NCI-H524 treated with DMSO at 0.1 percent for 48 hours (cell line): ENCODE measurements at places on chromosomes 7 and 10.

- no peak for DNase-seq
Observed at GRCh38 chr10:49278497-49278981, 20.4 kb upstream of the C10orf71 start.

DNA sequence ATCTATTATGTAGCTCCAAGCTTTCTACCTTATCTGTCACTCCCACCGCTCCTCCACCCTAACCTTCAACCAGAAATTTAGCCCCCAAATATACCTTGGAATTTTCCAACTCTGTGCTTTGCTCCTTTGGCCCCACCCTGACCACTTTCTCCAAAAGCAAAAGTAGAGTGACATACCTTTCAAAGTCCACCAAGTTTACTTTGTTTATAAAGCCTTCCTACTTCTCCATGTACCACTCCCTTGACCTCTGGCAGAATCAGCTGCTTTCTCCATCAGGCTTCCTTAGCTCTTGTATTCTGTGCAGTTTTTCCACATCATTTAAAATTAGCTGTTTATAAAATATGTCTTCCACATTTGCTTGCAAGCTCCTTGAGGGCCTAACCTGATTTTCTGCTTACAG is 40.9 kb upstream of the RSBN1L start:
- DNase-seq = no peak

GRCh38 chr10:50788951-50789945 is 49.5 kb downstream of the ASAH2B start:
- peak; percentile 26 for DNase-seq

DNA sequence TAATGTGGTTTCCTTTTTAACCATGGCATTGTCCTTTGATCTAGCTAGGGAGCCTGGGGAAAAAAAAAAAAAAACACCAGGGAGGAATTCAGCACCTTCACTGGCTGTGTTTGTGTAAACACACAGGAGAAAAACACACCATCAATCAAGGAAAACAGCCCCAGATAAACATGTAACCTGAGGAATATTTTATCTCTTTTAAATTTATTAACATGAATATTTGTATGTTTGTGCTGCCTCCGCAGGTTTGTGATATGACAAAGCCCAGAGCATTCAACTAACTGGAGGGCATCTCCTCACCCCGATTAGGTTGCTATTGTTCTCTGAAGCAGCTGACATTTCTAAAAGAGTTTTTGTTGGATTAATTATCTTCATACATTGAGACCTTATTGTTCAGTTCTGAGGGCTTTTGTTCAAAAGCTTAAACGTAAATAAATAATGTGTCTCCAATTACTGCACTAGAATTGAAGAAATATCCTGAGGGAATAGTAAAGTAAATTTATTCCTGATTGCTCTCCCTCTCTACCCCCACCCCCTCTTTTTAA is 89.4 kb upstream of the SEMA3E start:
- DNase-seq = no peak

DNA sequence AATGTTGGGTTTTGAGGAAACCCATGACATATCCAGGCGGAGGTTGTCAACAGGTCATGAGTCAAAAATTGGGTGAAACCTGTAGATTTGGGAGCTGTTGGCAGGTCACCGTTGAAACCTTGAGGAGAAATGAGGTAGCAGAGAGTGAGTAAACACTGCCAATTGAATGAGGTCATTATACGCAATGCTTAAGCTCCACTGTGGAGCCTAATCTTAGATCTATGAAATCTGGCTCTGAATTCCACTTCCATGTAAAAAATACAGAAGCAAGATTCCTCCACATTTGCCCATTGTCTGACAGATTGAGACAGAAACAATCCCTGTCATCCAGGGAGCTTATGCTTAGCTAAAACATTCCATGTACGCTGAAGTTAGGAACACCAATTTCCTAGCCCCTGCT is 76.0 kb upstream of the IL6 start:
- no peak for DNase-seq

DNA sequence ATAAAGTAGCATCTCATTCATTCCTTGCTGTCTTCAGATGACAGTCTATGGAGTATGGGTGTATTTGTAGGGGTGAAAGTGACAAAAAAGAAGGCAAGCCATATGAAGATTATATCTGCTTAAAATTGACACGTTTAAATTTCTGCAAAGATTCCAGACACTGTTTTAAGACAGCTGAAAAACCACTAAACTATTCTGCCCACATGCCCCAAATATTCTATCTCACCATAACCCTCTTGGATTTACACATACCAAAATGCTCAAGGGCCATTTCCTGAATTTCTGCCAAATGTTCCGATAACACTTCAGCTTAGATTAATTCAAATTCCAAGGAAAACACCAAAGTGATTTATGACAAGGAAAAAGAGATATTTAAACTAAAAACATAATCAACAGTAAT is 99.9 kb upstream of the IL6 start:
- DNase-seq = no peak

DNA sequence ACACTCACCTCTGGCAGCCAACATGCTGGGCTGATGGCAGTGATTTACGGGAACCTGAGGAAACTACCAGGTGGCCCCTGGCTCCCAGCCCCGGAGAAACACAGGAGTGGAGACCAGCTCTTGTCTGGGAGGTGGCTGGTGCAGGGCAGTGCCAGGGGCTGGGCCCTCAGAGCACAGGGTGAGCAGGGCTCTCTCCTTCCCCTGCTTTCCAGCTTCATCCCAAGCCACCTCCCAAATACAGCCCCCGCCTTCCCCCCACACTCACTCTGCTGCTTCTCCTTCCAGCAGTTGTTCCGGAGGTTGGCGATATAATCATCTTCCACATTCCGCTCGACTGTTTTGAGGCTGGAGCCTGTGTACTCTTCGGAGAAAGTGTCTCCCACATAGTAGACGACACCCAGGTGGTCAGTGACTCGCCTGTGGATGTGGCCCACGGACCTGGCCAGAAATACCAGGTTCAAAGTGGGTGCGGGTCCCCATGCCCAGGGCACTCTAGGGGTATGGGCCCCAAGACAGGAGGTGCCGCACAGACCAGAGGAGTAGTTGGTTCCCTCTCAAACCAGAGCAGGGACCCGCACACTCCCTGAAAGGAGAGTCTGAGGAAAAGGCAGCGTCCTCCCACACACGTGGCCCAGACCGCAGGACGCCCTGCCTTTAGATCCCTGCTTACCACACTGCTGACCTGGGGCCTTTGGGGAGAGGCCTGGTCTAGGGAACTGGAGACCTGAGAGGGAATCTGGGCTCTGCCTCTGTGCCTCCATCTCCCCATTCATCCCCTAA is 18.3 kb downstream of the DNAJB12 start:
- no peak for DNase-seq

DNA sequence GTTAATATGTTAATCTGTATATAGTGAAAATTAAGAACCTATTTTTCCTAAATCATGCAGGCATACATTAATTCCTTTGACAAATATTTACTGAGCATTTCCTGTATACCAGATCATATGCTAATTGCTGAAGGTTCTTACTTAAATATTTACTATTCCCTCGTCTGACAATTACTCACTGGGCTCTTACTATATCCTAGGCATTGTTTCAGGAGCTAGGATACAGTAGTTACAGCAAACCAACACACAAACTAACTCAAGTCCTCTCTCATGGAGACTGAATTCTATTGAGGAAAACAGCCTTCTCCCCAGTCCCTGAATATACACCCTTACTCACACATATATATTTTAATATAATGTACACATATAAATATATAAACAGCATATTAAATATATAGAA is 786.0 kb downstream of the NRG3 start:
- no peak for DNase-seq
